ENCODE measurements at places on chromosomes 13 and 19.

GRCh38 chr19:10774893-10775292 lies 57.0 kb downstream of the DNM2 start:
- DNase-seq: no peak

DNA sequence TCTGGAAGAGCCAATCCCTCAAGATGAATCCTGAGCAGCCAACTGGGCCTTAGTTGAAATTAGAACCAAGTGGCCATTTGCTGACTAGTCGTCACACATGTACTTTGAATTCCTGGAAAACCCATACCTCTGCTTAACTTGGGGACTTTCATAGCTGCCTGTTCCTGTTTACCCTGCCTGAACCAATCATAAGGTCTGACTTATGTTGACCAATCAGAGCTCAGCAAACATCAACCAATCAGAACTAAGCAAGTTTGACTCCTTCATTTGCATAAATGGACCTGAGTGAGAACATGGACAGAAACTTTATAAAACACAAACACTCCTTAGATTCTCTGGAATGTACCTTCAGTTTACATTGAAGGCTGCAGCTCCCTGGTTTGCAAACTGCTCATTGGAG lies 50.8 kb downstream of the LATS2 start:
- no peak for DNase-seq

DNA sequence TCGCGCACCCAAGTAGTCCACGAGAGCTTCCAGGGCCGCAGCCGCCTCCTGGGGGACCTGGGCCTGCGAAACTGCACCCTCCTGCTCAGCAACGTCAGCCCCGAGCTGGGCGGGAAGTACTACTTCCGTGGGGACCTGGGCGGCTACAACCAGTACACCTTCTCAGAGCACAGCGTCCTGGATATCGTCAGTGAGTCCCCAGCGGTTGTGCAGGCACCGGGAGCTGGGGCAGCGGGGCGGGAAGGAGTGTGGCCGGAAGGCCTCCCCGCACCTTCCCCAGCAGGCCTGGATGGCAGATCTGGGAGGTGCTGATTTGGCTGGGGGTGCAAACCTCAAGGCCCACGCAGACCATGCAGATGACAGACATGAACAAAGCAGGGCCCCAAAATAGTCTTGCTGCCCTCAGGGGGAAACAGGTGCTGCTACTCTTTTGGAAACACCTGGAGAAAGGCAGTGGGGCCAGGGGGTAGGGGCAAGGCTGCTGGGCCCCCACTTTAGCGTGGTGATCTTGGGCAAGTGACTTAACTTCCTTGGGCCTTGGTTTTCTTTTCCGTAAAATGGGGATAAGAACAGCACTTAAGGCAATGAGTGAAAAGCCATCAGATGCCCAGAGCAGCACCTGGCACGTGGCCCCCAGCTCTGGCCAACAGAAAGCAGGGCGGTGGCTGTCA lies 4.0 kb downstream of the MAG start:
- DNase-seq: no peak

DNA sequence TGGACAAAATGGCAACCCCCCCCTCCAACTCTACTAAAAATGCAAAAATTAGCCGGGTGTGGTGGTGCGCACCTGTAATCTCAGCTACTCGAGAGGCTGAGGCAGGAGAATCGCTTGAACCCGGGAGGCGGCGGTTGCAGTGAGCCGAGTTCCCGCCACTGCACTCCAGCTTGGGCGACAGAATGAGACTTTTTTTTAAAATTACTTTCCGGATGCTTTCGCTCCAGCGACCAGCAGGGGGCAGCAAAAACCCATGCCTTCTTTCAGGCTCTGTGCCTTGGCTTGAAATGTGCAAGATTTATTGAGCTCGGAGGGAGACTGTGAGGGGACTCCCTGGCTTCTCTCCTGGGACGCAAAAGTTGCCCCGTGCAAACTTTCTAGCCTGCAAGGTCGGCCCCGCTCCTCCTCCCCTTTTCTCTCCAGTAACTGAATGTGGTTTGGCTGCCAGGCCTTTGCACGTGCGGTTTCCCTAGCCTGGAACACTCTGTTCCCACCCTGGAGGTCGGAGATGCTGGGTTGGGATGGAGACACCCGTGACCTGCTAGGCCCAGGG lies 61.4 kb upstream of the NFIC start:
- DNase-seq: peak; percentile 66

- no peak for DNase-seq
Measured at GRCh38 chr13:114124921-114125320, 7.5 kb downstream of the RASA3 start.

GRCh38 chr13:114132419-114133121 lies at the start of gene RASA3:
RASA3 (minus strand) TSS chr13:114132623; CDS start chr13:114132489, 134 bp downstream.
- peak; percentile 32 for DNase-seq

DNA sequence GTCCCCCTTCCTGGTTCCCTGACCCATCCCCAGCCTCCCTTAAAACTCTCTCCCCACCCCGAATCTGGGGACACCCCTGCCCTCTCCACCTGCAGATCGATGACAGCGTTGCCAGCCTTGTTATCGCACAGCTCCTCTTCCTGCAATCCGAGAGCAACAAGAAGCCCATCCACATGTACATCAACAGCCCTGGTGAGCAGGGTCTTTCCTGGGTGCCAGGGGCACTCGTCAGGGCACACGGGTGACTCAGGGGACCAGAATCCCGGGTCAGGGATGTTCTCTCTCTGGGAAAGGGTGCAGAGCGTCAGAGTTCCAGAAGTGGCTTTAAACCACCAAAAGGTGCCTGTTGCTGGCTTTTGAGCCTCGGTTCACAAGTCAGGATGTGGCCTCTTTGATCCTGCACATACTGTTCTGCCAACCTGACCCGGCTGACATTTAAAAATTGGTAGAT lies 1.0 kb downstream of the CLPP start:
- no peak for DNase-seq

- DNase-seq: peak; percentile 23
Measured at GRCh38 chr19:42254089-42254849, 659 bp downstream of the ERF start.

- no peak for DNase-seq
Measured at GRCh38 chr13:37138169-37138568, 32.7 kb upstream of the CSNK1A1L start.

DNA sequence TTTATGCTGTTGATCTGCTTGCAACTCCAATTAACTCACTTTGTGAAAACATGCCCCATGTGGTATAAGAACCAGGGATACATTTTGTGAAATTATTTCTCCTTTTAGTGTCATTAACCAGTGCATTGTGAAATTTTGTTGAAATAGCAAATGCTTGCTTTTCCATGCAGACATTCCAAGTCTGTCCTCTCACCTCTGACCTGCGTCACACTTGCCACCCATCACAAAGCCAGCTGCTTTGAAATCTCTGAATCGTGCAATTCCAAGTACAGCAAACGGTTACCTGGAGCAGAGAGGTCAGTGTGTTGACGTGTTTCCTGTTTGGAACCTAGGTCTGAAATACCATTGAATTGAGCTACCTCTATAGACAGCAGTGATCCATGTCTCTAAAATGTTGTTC lies 4.9 kb upstream of the SLC25A15 start:
- DNase-seq: no peak
